Stimulated activated CD8-positive, alpha-beta memory T cell treated with anti-CD3 and anti-CD28 coated beads, Interleukin-2, amount 100 ng/mL, for 48 hours (primary cell): ENCODE measurements at places on chromosomes 2 and 18.

DNA sequence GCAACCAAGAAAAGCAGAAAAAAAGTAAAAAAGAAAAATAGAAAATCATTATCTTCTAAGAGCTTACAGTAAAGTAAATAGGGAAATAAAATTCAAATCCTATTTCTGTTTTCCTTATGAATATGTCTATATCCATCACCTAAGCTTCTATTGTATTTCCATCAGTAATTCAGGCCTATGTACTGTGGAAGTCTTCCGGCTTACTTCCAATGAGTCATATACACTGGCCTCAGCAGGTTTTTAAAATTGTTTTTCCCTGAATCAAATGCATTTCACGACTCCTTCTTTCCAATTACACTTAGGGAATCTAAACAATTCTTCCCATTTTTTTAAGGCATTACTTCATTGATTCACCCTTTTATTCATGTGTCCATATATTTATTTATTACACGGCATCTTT is 164.7 kb downstream of the CCDC102B start:
- DNase-seq = no peak

- DNase-seq = no peak
Measured at GRCh38 chr18:61664419-61665084, 228.3 kb downstream of the RNF152 start.

DNA sequence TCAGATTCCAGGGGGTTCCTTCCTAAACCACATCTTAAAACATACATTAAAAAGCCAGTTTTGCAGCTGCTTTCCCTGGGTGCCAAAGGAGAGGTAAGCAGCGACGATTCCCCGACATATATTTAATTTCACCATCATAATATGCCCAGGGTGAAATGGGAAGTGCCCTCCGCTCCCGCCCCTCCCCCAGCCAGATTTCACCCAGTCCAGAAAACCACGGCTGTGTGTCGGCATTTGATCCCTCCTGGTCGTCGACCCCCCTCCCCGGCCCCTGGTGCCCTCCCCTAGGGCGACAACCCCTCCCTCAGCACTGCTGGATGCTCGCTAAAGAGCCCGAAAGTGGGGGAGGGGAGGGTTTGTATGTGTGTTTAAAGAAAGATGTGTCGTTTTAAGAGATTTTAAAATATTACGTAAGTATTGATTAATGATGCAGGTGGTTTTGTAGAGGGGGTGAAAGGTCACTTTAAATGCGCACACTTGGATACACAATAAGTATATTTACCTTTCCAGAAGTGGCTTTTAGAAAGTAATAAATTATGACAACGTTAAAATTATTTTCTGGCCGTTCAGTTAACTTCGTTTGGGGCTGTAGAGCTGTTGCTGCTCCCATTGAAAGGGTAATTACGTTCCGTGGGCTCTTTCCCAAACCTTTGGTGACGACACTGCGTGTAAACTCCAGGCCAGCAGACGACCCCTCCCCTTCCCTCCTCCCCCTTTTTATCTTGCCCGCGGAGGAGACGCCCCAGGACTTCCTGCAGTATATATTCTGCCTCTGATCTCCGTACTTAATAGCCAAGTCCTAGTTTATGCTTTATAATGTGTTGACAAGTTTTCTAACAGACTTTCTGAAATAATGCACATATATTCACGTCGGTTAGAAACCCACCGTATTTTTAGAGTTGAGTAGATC is 3.4 kb upstream of the BCL11A start:
- no peak for DNase-seq

- DNase-seq = no peak
Measured at GRCh38 chr2:61536180-61536571, 2.0 kb downstream of the XPO1 start.

DNA sequence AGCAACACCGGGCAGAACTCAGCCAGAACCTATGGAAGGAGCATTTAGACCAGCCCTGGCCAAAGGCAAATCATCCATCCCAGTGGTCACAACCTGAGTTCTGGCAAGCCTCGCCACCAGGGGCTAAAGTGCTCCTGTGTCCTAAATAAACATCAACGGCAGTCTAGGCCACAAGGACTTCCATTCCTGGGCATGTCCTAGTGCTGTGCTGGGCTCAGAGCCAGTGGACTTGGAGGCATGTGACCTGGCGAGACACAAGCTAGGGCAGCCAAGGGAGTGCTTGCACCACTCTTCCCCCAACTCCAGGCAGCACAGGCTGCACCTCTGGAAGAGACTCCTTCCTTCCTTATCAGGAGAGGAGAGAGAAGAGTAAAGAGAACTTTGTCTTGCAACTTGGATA is 69.0 kb downstream of the ST6GAL2 start:
- no peak for DNase-seq

DNA sequence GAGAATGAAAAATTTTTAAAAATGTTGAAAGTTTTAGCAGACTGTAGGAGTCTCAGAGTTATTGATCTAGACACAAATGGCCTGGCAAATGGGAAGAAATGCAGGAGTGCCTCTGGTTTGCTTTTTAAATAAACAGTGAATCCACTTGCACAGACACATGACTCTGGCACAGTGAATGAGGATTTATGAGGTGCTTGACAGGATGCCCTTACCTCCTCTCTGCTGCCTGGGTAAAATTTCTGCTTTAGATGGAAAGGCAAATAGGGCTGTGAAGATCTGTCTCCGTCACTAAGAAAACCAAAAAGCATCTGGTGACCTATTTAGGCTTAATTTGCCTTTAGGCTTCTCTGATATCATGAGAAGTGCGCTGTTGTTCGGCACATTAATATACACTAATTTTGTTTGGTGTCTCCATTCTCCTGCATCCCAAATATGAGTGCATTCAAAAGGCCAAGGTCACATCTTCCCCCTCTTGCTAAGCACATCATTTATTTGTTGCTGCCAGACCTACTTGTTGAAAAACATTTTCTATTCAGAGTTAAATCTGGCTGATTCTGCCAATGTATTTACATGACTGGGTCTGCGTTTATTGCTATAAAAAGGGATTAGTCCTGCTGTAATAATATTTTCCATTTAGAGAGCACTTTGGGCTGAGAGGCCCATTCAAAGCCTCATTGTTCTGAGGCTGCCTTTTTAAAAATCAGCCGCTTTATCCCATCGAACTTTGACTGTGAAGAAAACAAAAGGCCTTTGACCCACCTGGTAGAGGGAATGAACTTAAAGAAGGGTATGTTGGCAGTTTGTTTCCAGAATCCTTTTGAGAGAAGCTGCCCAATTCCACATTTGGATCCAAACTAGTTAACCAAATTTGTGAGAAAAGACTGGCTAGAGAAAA is 94.9 kb downstream of the RNF152 start:
- no peak for DNase-seq

DNA sequence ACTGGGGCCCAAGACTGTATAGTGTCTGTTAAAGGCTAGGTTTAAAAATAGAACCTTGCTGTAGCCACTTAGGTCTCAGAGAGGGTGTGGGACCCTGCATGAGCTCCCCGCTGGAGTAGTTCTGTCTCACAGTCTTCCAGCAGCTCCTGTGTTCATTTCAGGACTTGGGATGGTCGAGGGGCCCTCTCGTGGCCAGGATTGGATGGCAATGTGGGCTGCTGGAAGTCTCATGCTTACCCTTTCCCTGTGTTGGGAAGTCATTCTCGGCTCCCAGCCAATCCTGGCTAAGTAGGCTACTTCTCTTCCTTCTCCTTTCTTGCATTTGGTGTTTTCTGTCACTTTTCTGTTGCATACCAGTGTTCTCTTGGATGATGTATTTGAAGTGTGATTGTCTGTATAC is 284.0 kb upstream of the GCFC2 start:
- no peak for DNase-seq

- no peak for DNase-seq
Measured at GRCh38 chr2:10688921-10689807, 611 bp downstream of the NOL10 start.

GRCh38 chr2:207683879-207684627 is 27.4 kb upstream of the CCNYL1 start:
- DNase-seq = no peak

GRCh38 chr18:62437235-62438017 is 85.4 kb upstream of the ZCCHC2 start:
- DNase-seq = no peak

- no peak for DNase-seq
Measured at GRCh38 chr18:25097569-25098056, 254.4 kb downstream of the ZNF521 start.

DNA sequence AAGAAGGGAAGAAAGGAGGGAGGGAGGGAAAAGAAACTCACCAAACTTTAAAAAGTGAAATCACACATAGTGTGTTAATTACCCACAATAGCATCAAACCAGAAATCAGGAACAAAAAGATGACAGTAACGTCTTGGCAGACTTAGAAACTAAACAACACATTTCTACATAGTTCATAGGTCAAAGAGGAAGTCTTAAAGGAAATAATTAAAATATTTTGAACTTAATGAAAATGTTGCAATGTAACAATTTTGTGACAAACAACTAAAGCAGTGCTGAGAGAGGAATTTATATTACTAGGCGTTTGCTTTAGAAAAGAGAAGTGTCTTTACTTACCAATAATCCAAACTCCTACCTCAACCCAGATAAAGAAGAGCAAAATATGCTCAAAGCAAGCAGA is 505.0 kb upstream of the ID2 start:
- no peak for DNase-seq

DNA sequence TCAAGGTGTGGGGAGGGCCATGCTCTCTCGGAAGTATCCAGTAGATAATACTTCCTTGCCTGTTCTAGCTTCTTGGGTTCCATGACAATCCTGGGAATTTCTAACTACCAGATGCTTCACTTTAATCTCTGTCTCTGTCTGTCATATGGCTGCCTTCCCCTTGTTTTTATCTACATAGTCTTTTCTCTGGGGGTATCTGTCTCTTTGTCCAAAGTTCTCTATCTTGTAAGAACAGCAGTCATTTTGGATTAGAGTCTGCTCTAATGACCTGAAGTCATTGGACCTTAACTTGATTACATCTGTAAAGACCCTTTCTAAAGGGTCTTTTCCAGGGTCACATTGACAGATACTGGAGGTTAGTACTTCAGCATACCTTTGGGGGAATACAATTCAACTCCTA is 11.4 kb upstream of the EPB41L5 start:
- DNase-seq = no peak

- DNase-seq = no peak
Measured at GRCh38 chr2:46379213-46380037, 82.2 kb downstream of the EPAS1 start.

GRCh38 chr2:149020432-149020851 is 18.1 kb upstream of the LYPD6B start:
- no peak for DNase-seq

GRCh38 chr2:205094031-205094430 is 548.8 kb downstream of the PARD3B start:
- no peak for DNase-seq

- DNase-seq = no peak
Measured at GRCh38 chr2:205640716-205641115, 41.6 kb upstream of the NRP2 start.

- no peak for DNase-seq
Measured at GRCh38 chr2:208983486-208983885, 440.4 kb upstream of the MAP2 start.

- DNase-seq = no peak
Measured at GRCh38 chr18:59853380-59853779, 46.4 kb upstream of the PMAIP1 start.

GRCh38 chr18:46793565-46793964 is 36.7 kb upstream of the ST8SIA5 start:
- DNase-seq = no peak

GRCh38 chr2:23493846-23494245 is 108.9 kb downstream of the KLHL29 start:
- no peak for DNase-seq

- no peak for DNase-seq
Measured at GRCh38 chr2:95058466-95058988, 33.0 kb downstream of the MAL start.

DNA sequence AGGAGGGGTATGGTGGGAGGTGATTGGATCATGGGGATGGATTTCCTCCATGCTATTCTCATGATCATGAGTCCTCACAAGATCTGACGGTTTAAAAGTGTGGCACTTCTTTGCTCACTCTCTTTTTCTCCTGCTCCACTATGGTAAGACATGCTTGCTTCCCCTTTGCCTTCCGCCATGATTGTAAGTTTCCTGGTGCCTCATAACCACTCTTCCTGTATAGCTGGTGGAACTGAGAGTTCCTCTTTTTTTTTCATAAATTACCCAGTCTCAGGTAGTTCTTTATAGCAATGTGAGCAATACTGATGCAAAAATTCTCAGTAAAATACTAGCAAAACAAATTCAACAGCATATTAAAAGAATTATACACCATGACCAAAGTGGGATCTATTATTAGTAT is 728.5 kb upstream of the SLC8A1 start:
- no peak for DNase-seq

DNA sequence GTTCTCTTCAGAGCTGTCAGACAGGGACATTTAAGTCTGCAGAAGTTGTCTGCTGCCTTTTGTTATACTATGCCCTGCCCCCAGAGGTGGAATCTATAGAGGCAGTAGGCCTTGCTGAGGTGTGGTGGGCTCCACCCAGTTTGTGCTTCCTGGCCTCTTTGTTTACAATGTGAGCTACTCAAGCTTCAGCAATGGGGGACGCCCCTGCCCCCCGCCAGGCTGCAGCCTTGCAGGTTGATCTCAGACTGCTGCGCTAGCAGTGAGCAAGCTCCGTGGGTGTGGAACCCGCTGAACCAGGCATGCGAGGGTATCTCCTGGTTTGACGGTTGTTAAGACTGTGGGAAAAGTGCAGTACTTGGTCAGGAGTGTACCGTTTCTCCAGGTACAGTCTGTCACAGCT is 24.0 kb upstream of the PAIP2B start:
- no peak for DNase-seq

DNA sequence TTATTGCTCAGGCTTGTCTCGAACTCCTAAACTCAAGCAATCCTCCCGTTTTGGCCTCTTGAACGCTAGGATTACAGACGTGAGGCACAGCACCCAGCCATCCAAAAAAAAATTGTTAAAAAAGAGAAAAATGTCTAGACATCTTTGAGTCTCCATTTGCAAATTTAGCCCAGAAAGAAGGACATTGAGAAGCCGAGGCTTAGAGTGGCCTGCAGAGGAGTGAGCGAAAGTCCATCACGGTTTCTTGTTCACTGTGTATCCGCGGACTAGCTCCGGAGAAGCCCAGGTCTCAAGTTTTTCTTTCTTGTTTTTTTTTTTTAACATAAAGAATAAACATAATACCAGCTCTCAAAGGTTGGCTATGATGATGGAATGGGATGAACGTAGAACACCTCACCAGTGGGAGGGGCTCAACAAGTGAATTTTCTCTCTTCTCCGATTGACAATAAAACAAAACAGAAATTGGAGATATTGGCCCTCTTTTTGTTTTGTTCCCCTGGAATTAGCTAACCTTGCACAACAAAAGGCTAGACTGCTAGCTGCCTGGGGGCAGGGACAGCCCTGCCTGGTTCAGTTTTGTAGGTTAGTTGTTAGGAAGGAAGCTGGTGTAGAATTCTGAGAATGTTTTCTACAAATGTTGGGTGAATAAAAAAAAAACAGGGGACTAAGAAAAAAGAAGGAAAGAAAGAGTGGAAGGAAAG is 163.4 kb downstream of the MYCN start:
- DNase-seq = no peak
